ENCODE measurements at places on chromosomes 4 and X.
A peak's percentile ranks its signal among the peaks of the same experiment; 100 is the strongest.

GRCh38 chr4:86367577-86367976 lies 7.7 kb upstream of the MAPK10 start:
- DNase-seq: no peak

GRCh38 chr4:73086095-73086868 lies 16.8 kb upstream of the COX18 start:
- peak; percentile 11 for DNase-seq

DNA sequence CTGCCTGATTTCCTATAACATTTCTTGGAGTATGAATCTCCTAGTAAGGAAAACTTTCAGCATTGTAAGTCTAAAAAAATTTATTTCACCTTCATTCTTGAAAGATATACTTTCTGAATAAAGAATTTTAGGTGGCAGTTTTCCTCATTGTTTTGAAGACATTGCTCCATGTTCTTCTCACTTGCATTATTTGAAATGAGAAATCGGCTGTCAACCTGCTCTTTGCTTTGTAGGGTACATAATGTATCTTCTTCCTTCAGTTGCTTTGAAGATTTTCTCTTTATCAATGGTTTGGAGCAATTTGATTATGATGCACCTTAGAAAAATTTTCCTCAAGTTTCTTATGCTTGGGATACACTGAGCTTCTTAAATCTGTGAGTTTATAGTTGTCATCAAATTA lies 120.3 kb downstream of the EVC2 start:
- DNase-seq: no peak

DNA sequence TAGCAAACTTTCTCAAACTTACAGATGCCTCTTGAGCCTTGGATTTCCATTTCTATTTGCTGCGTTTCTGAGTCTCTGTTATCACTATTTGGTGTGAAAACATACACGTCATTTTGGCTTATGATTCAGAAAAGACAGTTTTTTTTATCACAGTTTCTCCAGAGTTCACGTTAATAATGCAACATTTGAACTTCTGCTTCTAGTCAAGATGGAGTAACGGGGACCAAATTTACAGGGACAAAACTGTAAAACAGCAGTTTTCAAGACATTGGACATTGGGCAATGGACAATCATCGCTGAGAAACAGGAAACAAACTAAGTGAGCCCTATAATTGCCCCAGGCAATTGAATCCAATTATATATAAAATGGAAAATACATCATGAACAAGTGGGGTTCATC lies 36.2 kb upstream of the TASL start:
- peak; percentile 2 for DNase-seq

DNA sequence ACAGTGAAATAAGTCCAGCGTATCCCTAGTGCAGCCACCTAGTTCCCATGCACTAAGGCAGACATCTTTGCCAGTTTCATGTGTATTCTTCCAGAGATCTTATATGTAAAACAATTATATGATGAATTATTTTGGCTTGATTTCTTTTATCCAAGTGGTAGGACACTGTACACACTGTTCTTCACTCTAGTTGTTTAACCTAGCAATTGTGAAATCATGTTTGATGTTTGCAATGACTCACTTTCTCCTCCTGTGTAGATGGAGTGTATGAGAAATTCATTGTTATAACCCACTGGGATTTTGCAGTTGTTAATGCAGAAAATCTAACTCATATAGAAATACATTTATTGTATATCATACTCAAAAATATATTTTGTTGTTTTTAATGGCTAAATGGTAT lies 17.5 kb upstream of the TBC1D1 start:
- DNase-seq: no peak

GRCh38 chr4:84966382-84967242 lies at the start of gene WDFY3:
Gene WDFY3 (minus strand): TSS chr4:84966690. CDS start chr4:84860591, 106,099 bp downstream.
- peak; percentile 11 for DNase-seq

GRCh38 chrX:11881485-11882170 lies 123.6 kb downstream of the MSL3 start:
- no peak for DNase-seq

DNA sequence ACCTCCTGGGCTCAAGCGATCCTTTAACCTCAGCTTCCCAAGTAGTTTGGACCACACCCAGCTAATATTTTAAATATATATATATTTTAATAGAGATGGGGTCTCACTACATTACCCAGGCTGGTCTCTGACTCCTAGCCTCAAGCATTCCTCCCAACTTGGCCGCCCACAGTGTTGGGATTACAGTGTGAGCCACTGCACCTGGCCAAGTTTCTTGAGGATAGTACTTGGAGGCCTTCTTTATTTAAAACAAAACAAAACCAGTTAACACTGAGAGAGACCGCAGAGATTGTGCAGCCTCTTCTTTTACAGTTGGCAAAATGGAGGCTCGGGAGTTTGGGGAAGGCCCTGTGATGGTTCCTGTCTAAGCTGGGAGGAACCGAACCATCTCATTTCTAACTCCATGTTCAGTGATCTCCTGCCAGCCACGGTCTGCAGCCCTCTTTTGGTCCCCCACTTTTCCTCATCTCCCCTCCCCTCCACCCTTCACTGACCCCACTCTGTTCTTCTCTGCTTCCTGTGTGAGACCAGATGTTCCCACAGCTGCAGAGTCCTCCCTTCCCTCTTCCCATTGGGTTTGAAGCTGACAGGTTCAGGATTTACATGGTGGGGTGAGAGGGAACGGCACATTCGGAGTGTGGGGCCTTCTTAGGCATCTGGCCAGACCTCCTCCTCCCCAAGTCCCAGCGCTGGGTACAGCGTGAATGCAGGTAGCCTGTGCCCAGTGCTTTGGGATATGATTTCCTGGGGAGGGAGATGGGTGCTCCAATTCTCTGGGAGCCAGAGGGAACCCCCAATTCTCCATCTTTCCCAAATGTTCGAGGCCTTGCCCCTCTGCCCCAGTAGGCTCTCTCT lies 1.4 kb upstream of the SORCS2 start:
- DNase-seq: no peak

- DNase-seq: no peak
These were observed 34.8 kb downstream of the ZIC3 start for GRCh38 chrX:137600769-137601168.

DNA sequence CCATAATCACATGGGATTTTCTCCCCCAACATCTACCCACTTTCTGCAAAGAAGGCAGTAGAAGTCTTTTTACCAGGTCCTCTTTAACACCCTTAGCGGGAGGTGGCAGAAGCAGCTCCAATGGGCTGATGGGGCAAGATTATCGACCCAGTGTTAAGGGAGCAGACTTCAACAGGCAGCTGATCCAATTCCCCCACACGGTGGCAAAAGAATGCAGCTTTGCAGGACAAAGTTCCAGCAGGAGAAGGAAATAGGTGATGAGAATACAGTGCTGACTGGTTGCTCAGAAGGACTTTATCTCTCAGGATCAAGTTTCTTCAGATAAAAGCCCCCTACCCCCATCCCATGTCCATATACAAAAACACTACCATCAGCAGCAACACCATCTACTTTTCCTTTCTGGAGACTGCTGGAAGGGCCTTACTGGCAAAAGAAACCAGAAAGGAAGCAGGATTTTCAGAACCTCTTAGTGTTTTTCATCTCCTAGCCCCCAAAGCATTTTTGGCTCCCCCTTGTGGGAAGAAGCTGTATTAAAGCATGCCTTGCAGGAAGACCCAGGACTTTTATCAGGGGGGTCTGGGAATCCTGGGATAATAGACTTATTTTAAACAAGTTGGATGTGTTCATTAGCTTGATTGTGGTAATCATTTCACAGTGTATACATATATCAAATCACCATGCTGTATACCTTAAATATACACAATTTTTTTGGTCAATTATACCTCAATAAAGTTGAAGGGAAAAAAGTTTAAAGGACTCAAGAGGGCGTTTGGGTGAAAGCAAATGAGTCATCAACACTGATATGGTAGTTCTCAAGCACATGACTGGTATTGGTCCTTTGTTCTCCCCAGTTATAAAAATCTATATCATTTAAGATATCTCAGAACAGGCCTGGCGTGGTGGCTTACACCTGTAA lies 146.4 kb downstream of the GPC3 start:
- peak; percentile 3 for DNase-seq

DNA sequence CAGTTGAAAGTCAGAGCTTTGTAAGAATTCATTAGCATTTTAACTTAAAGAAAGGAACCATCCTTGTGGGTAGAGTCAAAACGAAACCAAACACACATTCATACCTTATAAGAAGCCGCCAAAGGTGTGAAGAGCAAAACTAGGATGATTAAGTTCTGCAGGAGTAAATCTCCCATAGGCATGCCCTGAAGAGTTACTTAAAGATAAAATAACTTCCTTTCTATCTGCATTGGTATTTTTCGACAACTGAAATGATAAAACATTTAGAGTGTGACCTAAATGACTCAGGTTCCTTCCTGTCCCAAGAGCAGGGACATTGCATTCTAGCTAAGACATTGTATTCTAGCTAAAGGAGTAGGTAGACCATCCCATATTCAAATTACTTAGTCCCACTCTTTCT lies 75.3 kb downstream of the BCOR start:
- no peak for DNase-seq

DNA sequence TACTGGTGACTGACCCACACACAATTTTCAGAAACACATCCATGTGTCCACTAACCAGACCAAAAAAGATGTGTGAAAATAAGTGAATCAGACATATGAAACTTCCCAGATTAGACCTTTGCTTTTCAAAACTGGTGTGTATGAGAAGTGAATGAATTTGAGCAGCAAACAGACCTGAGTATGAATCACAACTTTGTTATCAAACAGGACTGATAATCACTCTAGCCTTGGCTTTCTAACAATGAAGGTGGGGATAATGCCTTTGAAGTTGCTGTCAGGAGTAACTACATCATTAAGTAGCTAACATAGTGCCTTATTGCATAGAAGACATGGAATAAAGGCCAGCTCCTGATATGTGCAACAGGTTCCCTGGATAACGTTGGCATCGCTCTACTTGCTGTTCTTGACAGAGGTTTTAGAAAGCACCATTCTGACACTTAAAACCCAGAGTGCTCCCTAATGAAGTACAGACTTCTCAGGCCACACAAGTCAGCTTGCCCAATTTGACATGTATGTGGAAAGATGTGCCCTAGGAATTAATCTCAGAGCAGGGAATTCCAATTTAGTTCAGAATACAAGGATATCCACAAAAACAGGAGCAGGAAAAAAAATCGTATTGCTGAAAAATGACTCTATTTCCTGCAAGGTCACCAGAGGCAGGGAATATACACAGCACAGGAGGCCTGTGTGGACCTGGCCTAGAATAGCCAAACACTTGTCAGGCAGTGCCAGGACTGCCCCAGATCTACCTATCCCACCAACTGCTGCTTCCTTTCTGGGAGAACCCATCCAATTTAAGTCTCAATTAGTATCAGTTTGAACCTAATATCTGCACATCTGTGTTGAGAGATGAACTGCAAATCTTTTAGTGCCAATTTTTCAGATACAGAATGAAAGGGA lies 87.7 kb downstream of the MAML3 start:
- DNase-seq: no peak

DNA sequence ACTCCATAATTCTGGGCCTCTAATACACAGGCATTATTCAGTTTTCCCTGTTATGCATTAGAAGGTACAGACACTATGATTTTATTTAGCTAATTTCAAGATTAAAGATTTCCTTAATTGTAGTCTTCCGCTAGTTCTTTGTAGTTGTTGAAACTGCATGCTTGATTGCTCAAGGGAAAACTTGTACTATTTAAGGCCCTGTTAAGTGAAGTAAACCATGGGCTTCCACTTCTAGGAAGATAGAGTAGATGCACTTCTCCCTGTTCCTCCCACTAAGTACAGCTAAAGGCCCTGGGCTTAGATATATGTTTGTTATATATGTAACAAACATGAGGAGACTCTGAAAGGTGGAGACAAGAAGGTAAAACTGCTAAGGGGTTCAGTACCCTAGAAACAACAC lies 215.8 kb upstream of the LEF1 start:
- no peak for DNase-seq

DNA sequence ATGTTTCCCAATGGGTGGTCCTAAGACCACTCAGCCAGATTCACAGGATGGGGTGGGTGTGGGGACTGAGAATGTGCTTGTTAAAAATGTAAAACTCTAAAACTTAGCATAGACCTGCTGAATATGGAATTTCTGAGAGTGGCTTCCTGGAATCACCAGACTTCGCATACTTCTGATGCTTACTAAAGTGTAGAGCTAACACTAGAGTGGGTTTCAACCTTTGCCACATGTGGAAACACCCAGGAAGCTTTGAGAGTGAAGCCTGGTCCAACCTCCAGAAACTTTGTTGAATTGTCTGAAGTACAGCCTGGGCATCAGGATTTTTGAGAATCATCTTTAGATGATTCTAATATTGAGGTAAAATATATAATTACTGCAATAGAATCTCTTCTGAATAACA lies 167.8 kb upstream of the EDNRA start:
- no peak for DNase-seq

DNA sequence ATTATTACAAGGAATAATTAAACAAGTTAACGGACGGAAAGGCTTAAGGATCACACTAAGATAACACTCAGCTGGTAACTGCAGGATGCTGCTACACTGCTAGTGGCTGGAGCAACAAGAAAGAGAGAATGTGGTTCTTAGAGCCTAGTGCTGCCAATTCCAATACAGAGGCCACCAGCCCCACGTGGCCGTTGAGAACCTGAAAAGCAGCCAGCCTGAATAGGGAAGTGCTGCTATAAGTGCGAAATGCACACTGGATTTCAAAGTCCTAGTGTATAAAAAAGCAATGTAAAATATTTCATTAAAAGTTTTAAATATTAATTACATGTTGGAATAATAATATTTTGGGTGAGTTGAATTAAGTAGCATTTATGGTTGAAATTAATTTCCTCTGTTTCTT lies 257.3 kb upstream of the TAPT1 start:
- no peak for DNase-seq

DNA sequence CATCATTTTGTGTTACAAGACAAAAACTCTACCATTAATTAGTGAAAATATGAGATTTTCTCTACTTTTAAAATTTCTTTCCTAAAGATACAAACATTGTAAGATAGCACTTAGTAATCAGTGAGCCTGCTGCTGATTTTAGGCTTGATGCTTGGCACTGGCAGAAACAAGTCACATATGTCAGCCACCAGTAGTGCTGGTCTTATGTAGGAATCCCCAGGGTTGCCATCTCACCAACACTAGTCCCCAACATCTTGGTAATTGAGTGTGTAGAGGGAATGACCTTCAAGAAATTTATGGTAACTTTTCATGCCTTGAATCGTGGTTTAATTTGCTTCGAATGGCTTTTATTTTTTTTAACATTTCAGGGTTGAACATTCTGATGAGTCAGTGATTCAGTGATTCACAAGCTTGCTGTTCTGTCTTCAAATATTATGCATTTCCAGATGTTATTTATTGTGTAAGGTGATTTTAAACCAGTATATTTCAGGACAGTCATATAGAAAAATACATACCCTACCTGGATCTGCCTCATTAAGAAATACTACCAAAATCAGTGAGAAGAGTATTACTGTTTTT lies 11.9 kb downstream of the EXOC1 start:
- DNase-seq: peak; percentile 26

GRCh38 chr4:127997534-127998388 lies 32.6 kb downstream of the ABHD18 start:
- DNase-seq: peak; percentile 4

GRCh38 chr4:72974694-72975487 lies 94.6 kb downstream of the COX18 start:
- DNase-seq: no peak

DNA sequence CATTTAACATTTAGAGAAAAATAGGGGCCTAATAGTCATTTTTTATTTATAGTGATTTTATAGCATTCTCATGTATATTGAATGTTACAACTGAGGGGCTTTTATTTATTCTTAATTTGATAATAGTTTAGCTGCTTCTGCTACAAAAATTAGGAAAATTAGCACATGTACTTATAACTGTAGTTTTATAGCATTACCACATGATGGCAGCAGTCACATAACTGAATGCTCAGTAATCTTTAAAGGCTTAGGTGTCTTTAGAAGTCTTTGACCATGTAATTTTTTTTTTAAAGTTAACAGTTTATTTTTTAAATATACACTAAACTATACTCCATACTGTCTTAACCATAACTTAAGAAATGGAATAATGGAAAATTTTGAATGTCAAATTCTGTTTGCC lies 136.6 kb downstream of the STAG2 start:
- peak; percentile 20 for DNase-seq
